Amniotic stem cell (primary cell): ENCODE measurements at places on chromosomes 6 and 20.

GRCh38 chr20:53907968-53908751 lies 162.2 kb downstream of the BCAS1 start:
- no peak for DNase-seq

DNA sequence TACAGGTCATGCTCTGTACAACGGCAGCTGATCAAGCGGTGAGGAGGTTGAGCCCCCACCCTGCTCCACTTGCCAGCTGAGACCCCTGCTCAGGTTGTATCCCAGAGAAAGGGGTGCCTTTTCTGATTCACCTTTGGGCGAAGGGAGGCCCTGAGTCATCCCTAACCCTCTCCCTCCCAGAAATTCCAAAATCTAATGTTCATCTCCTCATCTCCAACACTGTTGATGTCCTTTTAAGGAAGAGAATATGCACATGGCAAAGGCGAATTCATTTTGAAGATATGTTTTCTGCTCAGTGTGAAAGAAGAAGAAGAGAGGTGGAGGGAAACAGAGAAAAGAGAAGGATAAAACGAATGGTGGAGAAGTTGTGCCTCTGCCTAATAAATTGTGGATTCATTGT lies 120.5 kb downstream of the SCML4 start:
- DNase-seq, result no peak

- DNase-seq, result no peak
Observed at GRCh38 chr6:2876210-2877056, 26.7 kb downstream of the SERPINB9 start.

DNA sequence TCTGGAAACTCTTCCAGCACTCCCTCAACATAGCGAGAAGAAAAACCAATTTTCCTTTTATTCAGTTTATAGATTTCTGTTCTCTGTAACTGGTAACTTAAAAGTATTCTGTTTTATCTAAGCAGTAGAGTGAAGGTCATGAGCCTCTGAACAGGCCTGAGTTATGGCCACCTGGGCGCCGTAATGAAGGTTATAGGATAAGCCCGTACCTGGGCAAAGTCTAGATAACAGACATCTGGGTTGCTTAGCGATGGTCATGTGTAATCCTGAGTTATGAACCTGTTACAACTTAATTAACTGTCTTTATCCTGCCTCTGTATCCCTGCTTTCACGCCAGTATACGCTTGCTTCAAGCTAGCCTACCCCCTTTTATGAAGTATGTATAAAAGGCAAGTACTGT lies 13.0 kb upstream of the FAM217A start:
- no peak for DNase-seq

GRCh38 chr6:6772751-6773150 lies 184.2 kb downstream of the LY86 start:
- DNase-seq, result no peak

DNA sequence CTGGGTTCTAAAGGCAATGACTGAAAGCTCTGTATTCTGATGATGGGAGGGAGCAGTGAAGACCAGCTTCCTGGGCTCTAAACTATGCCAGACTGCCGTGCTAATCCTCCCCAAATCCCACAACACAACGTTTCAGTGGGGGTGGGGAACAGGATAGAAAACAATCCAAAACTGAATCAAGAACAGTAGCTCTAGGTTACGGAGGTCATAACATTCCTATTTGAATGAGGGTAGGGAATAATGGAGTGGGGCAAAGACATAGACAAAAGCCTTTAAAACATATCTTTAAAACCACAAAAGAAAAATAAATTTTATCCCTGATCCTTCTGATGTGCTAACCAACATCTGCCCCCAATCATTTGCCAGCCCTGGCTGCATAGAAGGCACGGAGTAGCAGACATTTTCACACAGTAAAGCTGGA lies 7.8 kb downstream of the USP49 start:
- DNase-seq, result no peak

DNA sequence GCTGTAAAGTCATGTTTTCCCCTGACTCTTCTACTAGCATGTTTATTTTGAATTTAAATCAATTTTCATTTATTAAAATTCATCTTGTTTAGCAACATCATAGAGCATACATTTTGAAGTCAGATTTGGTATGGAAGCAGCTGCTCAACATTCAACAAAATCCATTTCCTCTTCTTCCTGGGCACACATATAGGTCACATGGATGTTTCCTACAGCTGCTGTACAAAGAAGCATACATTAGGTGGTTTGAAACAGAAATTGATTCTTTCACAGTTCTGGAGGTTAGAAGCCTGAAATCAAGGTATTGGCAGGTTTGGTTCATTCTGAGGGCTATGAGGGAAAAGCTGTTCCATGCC lies 495.2 kb downstream of the RFPL4B start:
- no peak for DNase-seq

DNA sequence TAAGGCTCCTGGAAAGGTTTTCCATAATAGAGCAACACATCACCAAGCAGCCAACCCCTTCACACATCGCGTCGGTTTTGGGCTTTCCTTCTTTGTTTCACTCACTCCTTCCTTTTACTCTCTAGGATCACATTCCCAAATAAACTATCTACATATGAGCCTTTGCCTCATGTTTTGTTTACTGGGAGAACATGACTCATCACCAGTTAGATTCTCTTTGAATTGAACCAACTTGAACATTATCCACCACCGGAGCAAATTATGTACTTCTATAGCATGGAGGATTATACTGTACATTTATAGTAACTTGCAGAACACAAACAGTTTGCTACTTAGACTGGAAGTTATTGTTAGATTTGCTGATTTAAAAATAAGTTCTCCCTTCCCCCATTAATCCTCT lies 41.0 kb downstream of the SAMD5 start:
- DNase-seq, result no peak

GRCh38 chr20:35893942-35894341 lies 60.4 kb downstream of the SCAND1 start:
- DNase-seq, result no peak

DNA sequence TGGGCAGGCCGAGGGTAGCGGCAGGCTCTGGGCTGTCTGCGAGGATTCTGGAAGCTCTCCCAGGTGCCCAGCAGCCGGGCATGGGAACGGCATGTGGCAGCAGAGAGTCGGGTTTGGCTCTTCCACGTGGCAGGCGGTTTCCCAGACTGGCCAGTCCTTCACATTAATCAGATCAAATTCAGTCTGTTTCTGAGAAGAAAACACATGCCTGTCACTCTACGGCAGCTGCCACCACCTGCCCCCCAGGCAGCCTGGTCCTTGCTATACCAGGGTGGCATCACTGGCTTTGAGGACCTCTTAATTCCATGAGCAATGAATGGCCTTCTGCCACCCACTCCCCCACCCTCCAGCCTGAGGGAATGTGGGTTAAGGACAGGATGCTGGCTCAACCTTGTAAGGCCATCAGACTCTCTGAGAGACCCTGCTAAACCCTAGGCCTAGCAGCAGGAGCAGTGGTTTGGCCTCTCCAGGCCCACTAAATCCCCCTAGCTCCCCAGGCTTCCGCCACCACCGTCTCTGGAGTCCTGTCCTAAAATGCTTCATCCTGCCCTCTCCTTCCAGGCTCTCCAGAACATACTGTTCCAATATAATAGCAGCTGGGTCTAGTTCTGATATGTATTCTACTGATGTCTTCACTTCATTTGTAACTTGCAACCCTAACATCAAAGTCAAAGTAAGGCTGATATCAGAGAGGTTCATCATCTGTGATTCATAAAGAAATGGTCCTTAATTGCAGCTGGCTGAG lies 47.8 kb downstream of the PLCG1 start:
- no peak for DNase-seq

GRCh38 chr6:113859349-113860180 lies 2.4 kb downstream of the MARCKS start:
- no peak for DNase-seq

DNA sequence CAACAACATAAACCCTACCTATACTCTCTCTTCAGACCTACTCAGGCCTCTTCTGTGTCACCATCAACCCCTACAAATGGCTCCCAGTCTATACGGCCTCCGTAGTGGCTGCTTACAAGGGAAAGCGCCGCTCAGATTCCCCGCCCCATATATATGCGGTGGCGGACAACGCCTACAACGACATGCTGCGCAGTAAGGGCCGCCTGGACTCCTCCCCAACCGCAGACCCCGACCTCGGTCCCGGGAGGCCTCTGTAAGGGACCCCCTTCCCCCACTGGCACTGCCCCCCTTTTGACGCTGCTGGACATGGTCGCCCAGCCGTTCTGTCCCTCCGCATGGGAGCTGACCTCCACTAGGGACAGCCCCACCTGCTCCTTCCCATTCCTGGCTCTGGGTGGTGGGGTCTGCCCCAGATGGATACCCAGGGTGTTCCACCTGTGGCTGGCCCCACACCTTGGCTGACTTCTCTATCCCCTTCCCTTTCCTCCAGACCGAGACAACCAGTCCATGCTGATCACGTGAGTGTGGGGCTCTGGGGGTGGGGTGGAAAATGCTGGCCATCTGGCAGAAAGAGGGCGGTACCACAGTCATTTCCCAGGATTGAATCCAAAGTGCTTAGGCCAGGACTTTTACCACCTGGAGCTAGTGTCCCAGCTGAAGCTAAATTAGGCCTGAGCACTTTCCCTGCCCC lies 25.0 kb downstream of the MYH7B start:
- DNase-seq, result no peak

GRCh38 chr6:83490217-83490807 lies 22.0 kb upstream of the PRSS35 start:
- no peak for DNase-seq

DNA sequence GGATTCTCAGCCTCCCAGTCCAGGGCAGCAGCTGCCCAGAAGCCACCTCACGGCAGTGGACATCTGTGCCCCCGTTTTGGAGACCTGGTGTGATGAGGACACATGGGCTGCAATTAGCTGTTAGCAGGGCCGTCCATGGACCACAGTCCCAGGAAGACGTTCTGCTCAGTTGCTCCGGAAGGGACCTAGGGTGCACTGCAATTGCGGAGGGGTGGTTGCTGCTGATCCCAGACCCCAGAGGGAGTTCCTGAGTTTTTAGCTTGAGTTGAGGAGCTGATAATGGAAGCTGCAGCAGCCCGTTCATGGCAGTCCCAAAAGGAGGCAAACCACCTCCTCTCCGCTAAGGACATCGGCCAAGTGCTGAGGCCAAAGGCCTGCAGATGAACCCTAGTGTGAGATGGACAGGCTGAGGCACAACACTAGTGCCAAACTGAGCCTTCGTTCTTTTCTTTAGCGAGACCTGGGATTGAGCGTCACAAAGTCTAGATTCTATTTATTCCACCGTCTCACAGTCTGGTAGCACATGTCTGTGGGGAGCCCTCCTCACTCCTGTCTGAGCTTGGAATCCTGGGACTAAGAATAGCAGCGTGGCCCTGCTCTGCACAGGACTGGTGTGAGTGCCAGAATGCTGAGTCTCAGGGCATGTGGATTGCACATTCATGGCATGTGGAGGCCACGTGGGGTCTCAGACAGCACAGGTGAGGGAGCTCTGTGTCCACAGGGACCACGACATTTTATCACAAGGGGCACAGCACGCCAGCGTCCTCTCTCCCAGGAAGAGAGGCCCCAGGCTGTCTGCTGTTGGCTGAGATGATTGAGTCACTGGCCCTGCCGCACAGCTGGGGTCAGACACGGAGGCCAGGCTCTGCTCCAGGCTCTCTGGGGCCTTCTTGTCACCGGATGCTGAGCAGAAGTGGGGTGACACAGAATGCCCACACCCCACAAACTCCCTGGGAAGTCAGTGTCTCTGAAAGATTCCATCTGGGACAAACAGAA lies 113.4 kb downstream of the PSMB1 start:
- DNase-seq, result no peak

DNA sequence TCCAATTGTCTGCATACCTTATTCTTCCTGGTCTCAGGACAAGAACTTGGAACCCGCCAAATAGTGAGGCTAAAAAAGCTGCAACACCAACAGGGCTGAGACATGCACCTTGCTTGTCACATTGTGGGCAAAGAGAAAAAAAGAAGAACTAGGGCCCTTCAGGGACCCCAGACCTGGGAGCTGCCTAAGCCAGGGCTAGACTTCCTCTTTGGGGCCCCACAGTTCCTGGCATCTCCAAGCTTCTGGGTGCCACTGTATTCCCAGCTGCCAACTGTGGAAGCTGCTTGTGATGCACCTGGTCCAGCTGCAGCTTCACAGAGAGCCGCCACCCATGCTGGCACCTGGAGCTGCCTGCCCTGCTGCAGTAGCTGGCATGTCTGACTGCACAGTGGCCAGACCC lies 370.6 kb downstream of the CD83 start:
- DNase-seq, result no peak

GRCh38 chr20:63253438-63254231 lies 628 bp downstream of the NKAIN4 start:
- DNase-seq, result no peak

DNA sequence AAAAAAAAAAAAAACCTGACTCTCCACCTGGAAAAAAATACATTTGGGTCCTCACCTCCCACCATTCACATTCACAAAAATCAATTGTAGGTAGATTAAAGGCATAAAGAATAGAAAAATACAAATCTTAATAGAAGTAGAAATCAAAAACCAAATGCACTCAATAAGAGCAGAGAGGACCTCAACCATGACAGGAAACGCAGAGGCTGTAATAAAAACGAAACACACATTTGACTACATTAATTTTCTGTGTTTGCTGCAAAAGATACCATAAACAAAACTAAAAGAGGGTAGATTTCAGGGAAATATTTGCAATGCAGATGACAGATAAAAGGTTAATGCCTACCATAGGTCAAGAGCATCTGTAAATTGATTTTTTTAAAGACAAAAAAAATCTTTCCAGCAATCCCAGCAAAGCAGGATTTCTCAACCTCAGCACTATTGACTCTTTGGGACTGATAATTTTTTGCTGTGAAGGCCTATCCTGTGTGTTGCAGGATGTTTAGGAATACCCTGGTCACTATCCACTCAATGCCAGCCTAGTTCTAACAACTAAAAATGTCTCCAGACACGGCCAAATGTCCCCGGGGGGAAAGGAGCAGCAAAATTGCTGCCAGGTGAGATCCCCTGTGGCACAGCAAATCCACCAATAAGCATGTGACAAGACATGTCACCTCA lies 9.1 kb downstream of the ETV7 start:
- no peak for DNase-seq

DNA sequence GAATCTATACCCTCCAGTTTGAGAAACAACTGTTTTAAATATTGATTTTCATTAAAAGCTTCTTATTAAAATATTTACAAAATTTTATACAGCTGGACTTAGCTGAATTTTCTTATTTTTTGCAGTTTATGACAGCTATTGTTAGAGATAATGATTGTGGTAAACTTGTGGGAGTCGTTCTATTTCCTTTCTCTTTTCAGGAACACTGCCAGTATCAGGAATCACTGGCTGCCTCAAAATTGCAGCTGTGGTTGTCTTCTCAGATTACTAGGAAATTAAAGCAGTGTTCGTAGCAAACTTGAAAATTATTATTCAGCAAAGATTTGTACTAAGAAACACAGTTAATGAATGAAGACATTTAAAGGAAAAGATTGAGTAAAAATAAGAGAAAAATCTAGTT lies 311.0 kb downstream of the CENPW start:
- DNase-seq, result no peak

- DNase-seq, result no peak
Observed at GRCh38 chr6:156029286-156029985, 573.8 kb upstream of the NOX3 start.

- DNase-seq, result no peak
Observed at GRCh38 chr6:20366082-20366830, 35.4 kb upstream of the E2F3 start.

GRCh38 chr6:89356642-89357170 lies 4.2 kb upstream of the UBE2J1 start:
- no peak for DNase-seq

GRCh38 chr6:77650098-77650663 lies 2.7 kb upstream of the MEI4 start:
- no peak for DNase-seq
